Stimulated activated CD4-positive, alpha-beta T cell treated with anti-CD3 and anti-CD28 coated beads, Interleukin-4, amount 100 ng/mL, for 48 hours (primary cell): ENCODE measurements at places on chromosomes 3 and 15.

- DNase-seq = no peak
Observed at GRCh38 chr3:61571516-61572336, 10.4 kb downstream of the PTPRG start.

GRCh38 chr3:60384341-60384740 lies 866.9 kb downstream of the FHIT start:
- DNase-seq = no peak

- DNase-seq = no peak
Observed at GRCh38 chr3:128078875-128079274, 26.6 kb downstream of the SEC61A1 start.

DNA sequence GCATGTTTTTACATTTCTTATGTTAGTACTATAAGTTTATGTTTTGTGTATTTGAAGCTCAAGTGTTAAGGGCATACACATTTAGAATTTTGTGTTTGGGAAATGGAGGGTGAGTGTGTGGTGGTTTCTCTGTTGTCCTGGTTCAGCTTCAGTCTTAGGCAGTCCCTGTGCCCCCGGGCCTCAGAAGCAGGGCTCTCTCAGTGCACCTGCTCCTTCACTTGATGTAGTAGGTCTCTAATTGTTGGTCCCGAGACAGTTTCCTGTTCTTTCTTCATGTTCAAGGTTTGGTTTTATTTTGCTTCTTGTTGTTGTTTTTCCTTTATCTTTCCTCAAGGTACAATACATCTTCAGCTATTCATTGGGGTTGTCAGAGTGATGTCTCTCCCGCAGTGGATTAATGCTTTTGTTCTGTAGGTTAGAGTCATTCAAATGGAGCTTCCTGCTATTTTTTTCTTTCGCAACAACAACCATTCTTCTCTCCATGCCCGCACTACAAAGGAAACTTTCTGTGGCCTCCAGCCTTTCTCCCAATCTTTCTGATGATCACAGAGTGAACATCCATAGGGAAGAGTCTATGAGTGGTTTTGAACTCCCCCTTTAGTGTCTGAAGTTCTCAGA lies 177.8 kb upstream of the GOLGA6L4 start:
- no peak for DNase-seq

DNA sequence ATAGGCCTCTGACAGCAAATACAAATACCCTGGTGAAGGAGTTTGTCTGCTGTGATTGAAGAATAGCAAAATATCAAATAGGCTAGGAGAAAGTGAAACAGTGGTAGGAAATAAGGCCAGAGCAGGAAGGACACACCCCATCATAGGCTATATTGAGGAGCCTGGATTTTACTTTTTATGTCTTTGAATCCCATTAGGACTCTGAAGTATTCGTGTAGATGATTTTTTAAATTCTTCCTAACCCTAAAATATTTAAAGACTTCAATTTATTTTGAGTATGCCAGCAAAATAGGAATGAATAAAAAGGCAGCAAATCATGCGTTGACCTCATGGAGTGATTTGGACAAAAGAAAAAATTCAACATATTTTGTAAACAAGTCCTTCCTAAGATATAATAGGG lies 562.8 kb downstream of the NAALADL2 start:
- DNase-seq = no peak

GRCh38 chr3:106438887-106439286 lies 570.1 kb upstream of the CBLB start:
- DNase-seq = no peak

- no peak for DNase-seq
Observed at GRCh38 chr3:182807061-182807460, 13.8 kb downstream of the ATP11B start.

DNA sequence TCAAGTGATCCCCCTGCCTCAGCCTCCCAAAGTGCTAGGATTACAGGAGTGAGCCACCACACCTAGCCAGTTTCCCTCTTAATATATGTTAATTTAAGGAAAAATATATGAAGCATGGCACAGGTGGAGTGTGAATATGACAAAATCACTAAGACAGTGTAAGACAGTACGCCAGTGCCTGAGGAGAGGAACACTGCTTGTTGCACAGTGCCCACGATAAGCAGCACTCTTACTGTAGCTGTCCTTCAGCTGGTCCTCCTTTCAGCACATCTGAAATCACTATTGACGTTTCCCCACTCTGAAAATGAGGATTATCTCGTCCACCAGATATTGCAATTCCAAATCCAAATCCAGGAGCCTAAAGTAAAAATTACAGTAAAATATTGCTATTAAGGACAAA lies 49.3 kb downstream of the TJP1 start:
- DNase-seq = no peak

DNA sequence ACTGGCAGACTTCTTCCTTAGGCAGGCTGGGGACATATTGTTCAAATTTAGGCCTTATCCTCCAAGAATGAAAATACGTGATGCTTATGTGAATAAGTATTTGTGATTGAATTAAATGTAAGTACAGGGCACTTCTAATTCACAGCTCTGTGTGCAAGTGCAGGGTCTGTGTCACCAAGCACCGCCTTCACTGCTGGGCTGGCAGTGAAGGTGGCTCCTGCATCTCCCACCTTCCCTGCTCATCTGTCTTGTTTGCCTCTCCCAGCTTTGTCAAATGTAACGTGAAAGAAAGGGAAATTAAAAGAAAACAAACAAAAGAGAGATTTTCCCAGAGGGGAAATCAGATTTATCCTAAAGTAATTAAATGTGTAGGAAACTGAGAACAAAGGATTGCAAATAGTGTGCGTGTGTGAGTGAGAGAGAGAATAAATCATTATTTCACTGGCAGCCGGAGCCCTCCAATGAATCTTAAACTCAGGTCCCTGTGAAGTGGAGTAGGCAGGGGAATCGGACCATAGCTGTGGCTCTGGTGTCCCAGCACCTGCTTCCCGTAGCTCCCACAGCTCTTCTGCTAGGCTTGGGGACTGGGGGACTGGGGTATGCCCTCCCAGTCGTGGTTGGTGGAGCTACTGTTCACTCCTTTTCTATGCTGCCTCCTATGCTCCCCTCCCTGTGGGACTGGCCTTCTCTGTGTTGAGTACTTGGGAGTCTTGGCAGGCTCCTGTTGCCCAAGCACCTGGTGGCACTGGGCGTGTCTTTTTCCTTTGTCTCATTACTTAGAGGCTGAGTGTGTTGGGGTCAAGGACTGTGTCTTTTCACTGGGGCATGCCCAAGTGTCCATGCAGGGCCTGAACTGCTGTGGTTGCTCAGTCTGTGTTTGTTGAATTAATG lies 222.2 kb downstream of the EPHB1 start:
- no peak for DNase-seq
